AG04450 (cell line): ENCODE measurements at places on chromosomes 13 and 19. TPM values are rescaled to one million over a fixed set of nuclear protein-coding genes. Genes with fewer than 3 reads are reported as not detected.
A peak's percentile ranks its signal among the peaks of the same experiment; 100 is the strongest.

GRCh38 chr19:47284324-47284899 is 9.7 kb downstream of the INAFM1 start:
- DNase-seq: peak; percentile 33

DNA sequence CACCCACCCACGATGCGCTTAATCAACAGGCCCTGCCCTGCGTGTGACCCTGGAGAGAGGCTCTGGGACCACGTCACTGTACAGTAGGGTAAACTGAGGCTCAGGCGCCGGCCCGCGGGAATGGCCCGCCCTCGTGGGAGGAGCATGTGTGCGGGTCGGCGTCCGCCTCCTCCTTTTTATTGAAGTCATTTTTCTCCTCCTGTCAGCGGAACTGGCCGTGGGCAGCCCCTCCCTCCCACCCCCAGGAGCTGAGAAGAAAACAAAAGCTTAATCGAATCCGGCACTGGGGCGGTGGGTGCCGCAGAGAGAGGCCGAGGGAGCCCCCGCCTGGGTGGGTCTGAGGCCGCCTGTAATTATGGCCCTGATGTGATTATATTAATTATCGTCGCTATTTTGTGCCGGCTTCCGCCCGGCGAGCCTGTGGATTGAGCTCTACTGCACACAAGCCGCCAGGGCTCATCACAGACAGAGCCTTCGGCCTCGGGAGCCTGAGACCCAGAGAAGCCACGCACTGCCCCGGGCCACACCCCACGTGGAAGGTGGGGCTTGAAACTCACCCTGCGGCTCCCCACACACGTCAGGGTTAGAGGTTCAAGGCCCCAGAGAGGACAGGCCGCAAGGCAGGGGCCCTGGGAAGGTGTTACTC is 7.0 kb downstream of the C2CD4C start:
- DNase-seq: no peak

DNA sequence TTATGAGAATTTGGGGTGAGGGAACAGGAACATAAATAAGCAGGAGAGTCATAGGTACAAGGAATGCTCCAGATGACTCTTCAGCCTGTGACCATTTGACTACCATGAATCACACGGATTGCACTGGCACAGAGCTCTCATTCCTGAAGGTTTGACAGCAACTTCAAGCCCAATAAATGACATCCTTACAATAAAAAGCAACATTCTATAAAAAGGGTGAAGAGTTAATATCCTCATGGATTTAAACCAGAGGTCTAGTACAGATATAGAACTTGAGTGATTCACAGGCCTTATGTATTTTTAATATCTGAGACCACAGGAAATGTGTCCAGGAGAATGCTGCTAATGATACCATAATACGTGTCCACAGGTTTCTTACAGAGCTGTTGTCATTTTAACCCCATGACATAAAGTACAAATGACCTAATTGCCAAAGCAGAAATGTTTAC is 158.1 kb downstream of the IRS2 start:
- no peak for DNase-seq

DNA sequence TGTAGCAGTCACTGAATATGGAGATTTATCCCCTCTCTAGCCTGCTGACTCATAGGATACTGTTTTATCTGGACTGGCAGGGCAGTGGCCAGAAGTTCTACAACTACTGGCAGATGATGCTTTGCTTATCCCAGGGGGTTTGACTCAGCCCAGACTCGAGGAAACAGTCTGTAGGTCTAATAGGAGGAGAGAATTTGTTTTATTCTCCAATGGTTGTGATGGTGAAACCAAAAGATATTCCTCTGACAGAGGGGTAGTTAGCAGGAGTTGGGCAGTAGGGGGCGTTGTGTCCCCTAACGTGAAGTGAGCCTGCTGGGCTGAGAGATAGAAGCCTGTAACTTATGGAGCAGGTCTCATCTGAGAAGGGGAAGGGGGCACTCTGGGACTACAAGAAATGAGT is 74.9 kb downstream of the WTIP start:
- no peak for DNase-seq

DNA sequence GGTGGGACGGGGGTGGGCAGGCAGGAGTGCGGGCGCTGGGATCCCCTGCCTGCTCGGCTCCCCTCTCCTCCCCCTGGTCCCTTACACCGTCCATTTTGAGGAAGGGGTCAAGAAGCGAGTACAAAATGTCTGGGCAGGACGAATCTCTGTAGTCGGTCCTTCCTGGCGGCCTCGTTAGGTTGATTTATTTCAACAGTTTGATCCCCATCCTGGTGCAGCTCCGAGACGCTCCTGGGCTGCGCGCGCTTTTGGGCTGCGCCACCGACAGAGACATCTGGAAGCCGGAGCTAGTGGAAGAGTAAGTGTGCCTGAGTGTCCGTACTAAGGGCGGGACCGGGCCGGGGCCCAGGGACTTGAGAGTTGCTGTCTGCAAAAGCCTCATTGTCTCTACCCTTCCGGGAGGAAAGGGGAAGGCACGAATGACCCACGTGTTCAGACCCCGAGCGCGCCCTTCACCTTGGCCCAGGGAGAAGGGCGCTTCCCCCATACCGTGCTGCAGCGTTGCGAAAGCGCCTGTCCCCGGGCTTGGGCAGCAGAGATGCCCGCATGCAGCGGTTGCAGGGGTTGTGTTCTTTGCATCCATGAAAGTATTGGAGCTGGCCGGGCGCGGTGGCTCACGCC is 1.8 kb downstream of the ZNF114 start:
- no peak for DNase-seq

DNA sequence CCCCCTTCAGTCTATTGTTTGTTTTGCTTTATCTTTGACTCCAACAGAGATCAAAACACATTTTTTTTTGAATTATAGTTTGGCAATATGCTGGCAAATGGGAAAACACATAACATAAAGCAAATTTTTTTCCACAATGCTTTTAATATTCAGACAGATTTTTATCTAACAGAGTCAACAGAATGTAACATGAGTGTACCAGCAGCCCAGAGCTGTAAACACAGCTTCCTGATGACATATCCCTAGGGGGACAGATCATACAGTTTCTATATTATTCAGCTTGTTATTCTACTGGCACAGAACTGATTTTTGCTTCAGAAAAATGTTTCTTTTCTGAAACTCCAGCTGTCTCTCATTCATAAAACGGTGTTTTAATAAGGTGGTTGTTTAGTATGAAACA is 168.8 kb downstream of the OLFM4 start:
- no peak for DNase-seq

GRCh38 chr19:35615036-35615435 is 2.5 kb downstream of the HAUS5 start:
- DNase-seq: no peak

DNA sequence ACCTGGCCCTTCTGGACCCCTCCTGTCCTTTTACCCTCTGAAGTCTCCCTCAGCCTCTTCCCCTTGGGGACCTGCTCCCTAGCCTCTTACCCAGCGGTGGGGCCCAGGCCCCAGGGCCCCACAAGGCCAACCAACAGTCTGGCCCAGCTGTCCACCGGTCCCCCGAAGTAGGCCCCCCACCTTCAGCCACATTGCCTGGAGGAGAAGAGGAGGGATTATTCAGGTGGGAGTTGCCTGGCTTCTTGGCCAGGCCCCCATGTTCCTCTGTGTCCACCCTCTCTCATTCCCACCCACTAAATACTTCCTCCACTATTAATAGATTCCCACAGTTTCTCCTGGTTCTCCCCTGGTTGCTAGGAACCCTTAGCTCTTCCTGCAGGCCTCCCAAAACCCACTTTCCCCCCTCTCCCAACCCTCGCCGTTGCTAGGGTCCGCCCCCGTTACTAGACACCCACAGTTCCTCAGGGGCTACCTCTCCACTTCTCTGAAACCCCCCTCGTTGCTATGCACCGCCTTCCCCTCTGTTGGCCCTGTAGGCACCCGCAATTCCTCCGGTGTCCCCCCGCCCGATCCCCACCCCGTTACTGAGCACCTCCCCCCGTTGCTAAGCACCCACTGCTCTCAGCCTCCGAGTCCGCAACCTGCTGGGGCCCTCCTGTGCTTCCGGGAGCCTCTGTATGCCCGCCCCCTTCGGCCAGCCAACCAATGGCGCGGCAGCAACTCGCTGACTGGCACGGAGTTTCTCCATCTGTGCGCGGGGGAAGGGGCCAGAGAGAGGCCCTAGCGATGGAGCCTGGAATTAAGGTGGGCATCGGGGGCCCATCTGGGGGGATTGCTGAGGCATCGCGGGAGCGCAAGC is 2.0 kb downstream of the COQ8B start:
- DNase-seq: peak; percentile 81

DNA sequence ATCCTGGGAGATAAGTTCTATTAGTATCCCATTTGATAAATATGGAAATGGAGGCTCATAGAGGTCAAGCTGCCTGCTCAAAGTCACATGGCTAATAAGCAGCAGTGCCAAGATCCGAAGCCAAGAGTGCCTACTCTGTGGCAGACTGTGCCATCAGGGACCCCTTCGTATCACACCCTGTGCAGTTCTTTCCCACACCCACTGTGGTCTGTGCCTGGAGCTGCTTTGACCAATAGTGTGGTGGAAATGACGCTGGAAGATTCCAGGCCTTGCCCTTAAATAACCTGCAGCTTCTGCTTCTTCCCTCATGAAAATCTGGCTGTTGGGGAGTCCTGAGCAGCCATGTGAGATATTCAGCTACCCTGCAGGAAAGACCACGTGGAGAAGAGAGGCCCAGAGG is 10.1 kb downstream of the OPA3 start:
- DNase-seq: no peak

- no peak for DNase-seq
Measured at GRCh38 chr13:56893843-56894242, 246.9 kb upstream of the PRR20A start.

- no peak for DNase-seq
Measured at GRCh38 chr19:10979951-10980381, 19.1 kb downstream of the SMARCA4 start.

The ADM5 gene
- polyA plus RNA-seq: 0.19 and 0.33 TPM in 2 replicates

The ZNF665 gene
- polyA plus RNA-seq: 3.2 and 4.1 TPM in 2 replicates

The ZNF570 gene
- polyA plus RNA-seq: 4.8 and 5.4 TPM in 2 replicates

The UBE2L5 gene
- polyA plus RNA-seq: 0.56 and 0.81 TPM in 2 replicates

The GMIP gene
- polyA plus RNA-seq: 3.1 and 3.8 TPM in 2 replicates

The RNF113B gene
- not detected in 2 replicates for polyA plus RNA-seq

The MYO1F gene
- polyA plus RNA-seq: 0.10 and 0.15 TPM in 2 replicates

The KLK4 gene
- polyA plus RNA-seq: not detected in 2 replicates

The SIGLEC12 gene
- not detected in 2 replicates for polyA plus RNA-seq

The DCT gene
- polyA plus RNA-seq: not detected in 2 replicates
